ENCODE measurements at places on chromosomes 11 and 22. TPM values are rescaled to one million over a fixed set of nuclear protein-coding genes. Genes with fewer than 3 reads are reported as not detected.

The CRACR2B gene
- 0.78 TPM for total RNA-seq

The TXN2 gene
- 23.8 TPM for total RNA-seq

The GTSE1 gene
- total RNA-seq, result 1.5 TPM

The FAM180B gene
- not detected for total RNA-seq

The POU2AF2 gene
- total RNA-seq, result not detected

The APOA5 gene
- not detected for total RNA-seq

The OR8J1 gene
- not detected for total RNA-seq

The RBMXL2 gene
- total RNA-seq, result not detected

The GRIK4 gene
- under 0.01 TPM for total RNA-seq

The HOATZ gene
- not detected for total RNA-seq

The SERHL2 gene
- 2.5 TPM for total RNA-seq

The SCGB1D1 gene
- total RNA-seq, result not detected

The WNT11 gene
- total RNA-seq, result not detected

The PI4KA gene
- 63.8 TPM for total RNA-seq

The KRTAP5-8 gene
- total RNA-seq, result not detected

The WBP2NL gene
- total RNA-seq, result 0.73 TPM

The OR51B5 gene
- 0.13 TPM for total RNA-seq

The MTCH2 gene
- total RNA-seq, result 63.1 TPM

The MYOD1 gene
- total RNA-seq, result not detected

The CRYBB3 gene
- total RNA-seq, result not detected

The GCAT gene
- total RNA-seq, result 20.2 TPM

The CASP4 gene
- total RNA-seq, result 111 TPM

The OR56B1 gene
- not detected for total RNA-seq

The FGF3 gene
- total RNA-seq, result not detected

The SLC36A4 gene
- total RNA-seq, result 8.8 TPM

The RPUSD4 gene
- 22.5 TPM for total RNA-seq

The TECTA gene
- total RNA-seq, result 0.43 TPM

The NCR3LG1 gene
- total RNA-seq, result 8.4 TPM

Data from smooth muscle cell of the pulmonary artery (primary cell).